ENCODE measurements at places on chromosomes 3 and 15. TPM values are rescaled to one million over a fixed set of nuclear protein-coding genes. Genes with fewer than 3 reads are reported as not detected.

DNA sequence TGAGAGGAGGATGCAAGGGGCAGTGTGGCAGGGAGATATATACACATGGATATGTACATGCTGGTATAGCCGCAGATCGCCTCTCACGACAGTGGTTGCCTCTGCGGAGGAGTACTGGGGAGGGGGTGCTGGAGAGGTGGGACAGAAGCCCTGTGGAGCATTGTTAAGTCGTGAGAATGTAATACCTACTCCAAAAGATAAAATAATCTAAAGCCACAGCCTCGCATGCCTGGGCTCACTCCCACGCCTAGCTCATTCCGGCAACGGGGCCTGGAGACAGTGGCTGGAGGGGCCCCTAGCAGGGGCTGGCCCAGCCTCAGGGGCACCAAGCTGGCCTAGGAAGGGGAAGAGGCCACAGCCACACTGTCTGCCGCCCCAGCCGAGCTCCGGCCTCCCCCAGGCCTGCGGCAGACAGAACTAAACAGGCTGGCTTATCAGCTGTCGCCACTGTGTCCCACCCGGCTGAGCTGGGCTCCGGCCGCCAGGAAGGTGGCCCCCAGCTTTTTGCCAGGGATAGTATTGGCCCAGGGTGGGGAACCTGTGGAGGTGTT, 65.1 kb upstream of the LCTL start:
- no peak for DNase-seq

ATP13A5 gene
- 0.41 TPM for total RNA-seq

CNTN3 gene
- 50.1 TPM for total RNA-seq

- DNase-seq, result no peak
Measured at GRCh38 chr3:126995254-126995780, 12.4 kb downstream of the PLXNA1 start.

- DNase-seq, result no peak
Measured at GRCh38 chr15:87454860-87455259, 801.7 kb downstream of the NTRK3 start.

GRCh38 chr15:61299075-61299763, 70.1 kb upstream of the RORA start:
- no peak for DNase-seq

TICRR gene
- total RNA-seq, result 1.2 TPM

DNA sequence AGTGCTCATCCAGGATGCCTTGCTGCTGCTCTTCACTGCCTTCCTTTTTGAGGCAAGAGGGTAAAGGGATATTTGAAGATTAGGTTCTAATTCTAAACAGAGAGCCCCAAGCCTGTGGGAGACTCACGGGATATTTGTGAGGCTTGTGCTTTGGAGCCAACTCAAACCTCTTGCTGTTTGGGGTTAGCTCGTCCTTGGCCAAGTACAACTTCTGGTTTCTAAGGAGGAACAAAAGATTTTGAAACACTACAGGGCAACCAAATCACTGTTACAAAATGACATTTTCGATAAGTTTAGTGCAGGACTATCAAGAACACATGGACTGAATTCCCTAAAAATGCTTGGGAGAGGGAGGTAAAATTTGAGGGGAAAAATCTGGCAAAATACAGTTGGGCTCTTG, 190.2 kb downstream of the RORA start:
- DNase-seq, result no peak

- DNase-seq, result no peak
Measured at GRCh38 chr3:123034120-123034519, 6.6 kb upstream of the SEMA5B start.

RASGRP1 gene
- 11.0 TPM for total RNA-seq

GRCh38 chr3:123920383-123920782, 36.3 kb upstream of the MYLK start:
- DNase-seq, result no peak

ZBTB47 gene
- 19.6 TPM for total RNA-seq

- DNase-seq, result no peak
Measured at GRCh38 chr3:1883534-1883933, 215.1 kb upstream of the CNTN4 start.

SUSD5 gene
- 2.0 TPM for total RNA-seq

TUSC7 gene
- not detected for total RNA-seq

GRCh38 chr3:128846486-128846891, 32.9 kb upstream of the ACAD9 start:
- DNase-seq, result no peak

DNA sequence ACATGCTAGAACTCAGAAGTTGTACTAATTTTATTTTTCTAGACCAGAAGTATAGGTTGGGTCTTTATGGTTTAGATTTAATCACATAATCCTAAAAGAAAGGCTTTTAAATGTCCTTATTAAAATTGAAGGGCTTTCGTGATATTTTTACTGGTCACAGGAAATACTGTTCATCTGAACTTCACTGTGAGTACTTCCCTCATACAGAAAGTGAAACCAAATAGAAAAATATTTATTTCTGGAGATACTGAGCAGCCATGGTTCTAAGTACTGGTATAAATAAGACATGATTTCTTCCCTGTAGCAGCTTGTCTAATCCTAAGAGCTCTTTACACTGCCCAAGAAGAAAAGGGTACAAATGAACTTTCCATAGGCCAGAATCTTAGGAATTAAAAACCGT, 2.0 kb downstream of the SNRK start:
- no peak for DNase-seq

GRCh38 chr3:28859897-28860296, 421.0 kb upstream of the RBMS3 start:
- no peak for DNase-seq

GRCh38 chr15:50365971-50366370, 11.0 kb upstream of the GABPB1 start:
- no peak for DNase-seq

- no peak for DNase-seq
Measured at GRCh38 chr15:61327019-61327631, 98.0 kb upstream of the RORA start.

PRRT3 gene
- 4.1 TPM for total RNA-seq

KCNMB2 gene
- 15.1 TPM for total RNA-seq

DNA sequence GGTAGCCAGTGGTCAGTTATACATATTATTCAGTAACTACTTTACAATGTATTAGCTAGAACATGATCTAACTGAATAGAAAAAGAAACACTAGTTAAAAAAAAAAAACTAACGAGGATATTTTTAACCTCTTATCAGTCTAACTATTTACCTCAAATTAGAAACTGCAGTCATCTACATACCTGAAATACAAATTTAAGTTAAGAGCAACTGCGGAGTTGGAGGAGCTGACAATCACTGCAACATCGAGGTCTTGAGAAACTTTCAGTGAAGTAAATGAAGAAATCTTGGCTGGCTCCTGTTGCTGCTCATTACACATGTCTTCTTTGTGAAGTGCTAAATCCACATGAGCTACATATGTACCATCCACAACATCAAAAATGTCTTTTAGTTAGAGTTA, 6.5 kb downstream of the SPG11 start:
- no peak for DNase-seq

GRCh38 chr3:100546020-100546744, 53.8 kb downstream of the TMEM45A start:
- DNase-seq, result no peak

DNA sequence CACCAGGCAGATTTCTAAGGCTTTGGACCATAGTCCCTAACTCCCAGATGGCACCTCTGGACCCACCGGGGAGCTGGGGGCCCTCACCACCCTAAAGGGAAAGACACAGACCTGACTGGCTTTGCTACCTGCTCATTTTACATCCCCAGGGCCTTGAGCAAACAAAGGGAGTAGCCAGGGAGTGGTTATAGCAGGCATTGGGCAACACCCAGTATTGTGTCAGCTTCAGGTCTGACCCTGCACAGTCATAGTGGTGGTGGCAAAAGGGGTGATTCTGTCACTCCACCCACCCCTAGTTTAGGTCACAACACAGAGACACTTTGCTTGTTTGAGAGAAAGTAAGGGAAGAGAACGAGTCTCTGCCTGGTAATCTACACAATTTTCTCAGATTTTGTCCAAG, 352.5 kb downstream of the DIPK2A start:
- no peak for DNase-seq

GRCh38 chr3:112514527-112515128, 15.4 kb upstream of the BTLA start:
- no peak for DNase-seq

CPNE4 gene
- 14.7 TPM for total RNA-seq

DNA sequence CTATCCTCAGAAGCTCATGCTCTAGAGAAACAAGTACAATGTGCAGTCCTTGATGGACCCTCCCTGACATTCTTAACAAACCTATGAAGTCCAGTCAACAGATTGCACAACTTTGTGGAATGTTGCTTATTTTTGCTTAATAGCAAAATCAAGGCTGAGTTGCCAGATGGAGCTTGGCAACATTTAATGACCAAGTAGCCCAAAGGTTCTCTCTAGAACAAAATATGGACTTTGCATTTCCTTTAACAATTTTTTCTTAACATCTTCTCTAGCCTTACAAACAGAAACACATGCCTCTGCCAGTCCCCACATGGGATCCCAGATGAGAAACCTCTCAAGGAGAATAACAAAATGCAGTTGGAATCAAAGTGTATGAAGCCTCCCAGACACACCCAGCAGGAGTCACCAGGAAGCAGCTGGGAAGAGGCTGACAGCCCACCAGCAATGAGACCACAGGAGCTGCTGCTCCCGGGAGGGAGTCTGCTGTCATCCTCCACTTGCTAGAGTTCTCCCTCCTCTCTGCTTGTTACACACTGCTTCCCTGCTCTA, 422.5 kb upstream of the CDIN1 start:
- no peak for DNase-seq

PLA2G4E gene
- total RNA-seq, result not detected

GRCh38 chr15:79570004-79570403, 137.9 kb downstream of the MINAR1 start:
- no peak for DNase-seq

UROC1 gene
- total RNA-seq, result not detected

LMOD3 gene
- 0.41 TPM for total RNA-seq

- no peak for DNase-seq
Measured at GRCh38 chr3:58584690-58585004, 7.5 kb upstream of the FAM107A start.

DNA sequence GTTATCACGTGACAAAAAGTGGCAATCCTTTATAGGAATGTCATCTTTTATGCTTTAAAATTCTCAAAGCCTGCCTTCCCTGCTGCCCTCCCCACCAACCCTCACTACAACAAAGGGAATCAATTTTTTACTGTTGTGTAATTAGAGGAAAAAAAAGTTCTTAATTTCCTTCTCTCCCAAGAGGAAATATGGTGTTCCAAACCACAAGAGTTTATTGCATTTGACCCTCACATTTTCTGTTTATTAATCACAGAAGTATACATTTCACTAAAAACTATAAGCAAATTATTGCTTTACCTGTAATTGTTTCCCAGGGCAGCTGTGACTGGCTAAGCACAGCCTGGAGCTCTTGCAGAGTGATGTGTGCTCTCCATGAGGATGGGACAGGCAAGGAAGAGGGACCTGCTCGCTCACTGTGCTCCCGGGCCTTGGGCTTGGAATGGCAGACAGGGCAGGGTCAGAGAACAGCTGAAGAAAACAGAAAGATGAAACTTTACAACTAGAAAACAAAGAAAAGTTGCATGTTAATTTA, 31.3 kb upstream of the ATP10A start:
- DNase-seq, result no peak

- DNase-seq, result no peak
Measured at GRCh38 chr15:41873711-41874110, 20.1 kb downstream of the SPTBN5 start.

DNA sequence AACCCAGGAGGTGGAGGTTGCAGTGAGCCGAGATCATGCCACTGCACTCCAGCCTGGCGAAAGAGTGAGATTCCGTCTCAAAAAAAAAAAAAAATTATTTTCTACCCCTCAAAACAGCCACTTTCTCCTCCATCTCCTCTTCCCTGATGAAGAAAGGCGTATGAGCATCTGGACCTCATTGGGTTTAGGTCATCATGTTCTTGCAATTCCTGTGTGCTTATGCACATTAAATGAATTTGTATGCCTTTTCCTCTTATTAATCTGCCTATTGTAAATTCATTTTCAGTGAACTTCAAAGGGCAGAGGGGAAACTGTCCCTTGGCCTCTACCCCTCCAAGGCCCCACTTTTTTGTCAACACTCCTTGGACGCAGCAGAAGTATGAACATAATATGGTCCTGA, 117.8 kb downstream of the RPLP1 start:
- no peak for DNase-seq

DNA sequence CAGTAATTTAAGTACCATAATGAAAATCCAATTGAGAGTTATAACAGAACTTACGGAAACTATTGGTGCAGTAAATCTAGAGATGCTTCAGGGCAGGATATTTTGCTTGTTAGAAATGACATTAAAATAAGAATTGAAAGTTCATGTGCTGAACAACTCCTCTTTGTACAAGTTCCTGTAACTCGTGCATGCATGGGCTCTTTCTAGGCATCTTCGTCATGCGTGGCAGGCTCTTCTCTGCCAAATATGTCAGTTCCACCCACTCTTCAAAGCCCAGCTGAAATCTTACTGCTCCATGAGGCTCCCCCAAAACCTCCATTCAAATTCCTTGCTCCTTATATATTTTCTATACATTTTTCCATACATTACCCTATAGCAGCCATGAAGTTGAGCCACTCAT, 48.7 kb downstream of the FBN1 start:
- DNase-seq, result no peak

DNA sequence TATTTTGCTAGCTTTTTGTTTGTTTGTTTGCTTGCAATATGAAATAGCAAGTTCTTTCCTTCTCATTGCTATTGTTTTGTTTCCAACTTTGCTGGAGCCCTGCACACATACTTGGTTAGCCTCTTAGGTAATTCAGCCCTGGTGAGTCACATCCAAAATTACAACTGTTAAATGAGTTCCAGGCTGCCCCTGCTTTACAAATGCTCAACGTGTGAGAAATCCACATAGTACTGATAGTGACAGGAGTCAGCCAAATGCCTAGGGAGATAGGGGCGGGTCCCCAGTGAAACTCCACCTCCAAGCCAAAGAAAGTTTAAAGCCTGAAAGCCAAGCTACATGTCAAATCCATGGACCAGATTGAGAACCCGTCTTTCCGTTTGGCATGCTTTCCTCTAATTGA, 81.3 kb upstream of the RNF7 start:
- DNase-seq, result no peak

- DNase-seq, result no peak
Measured at GRCh38 chr3:189941679-189942078, 179.0 kb downstream of the P3H2 start.

GRCh38 chr3:192772240-192772894, 45.0 kb upstream of the FGF12 start:
- DNase-seq, result no peak

- DNase-seq, result no peak
Measured at GRCh38 chr15:38547255-38547997, 17.2 kb downstream of the RASGRP1 start.

DNA sequence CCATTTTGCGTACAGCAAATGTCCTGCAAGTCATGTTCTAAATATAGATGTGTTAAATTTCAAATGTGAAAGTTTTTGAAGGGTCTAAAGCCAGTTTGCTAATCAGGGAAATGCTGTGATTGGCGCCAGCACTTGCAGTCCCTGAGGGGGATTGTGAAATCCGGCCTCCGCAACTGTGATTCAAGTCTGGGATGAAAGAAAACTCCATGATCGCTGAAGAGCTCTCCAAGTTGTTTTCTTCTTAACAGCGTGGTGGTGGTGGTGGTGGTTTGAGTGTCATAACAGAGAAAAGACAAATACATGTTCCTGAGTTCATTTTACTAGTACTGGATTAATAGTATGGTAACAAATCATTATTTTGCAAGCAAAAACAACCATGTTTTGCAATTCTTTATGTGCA, 51.8 kb downstream of the MITF start:
- DNase-seq, result no peak

GRCh38 chr3:188196232-188196990, 42.5 kb downstream of the LPP start:
- DNase-seq, result no peak

OR5H15 gene
- not detected for total RNA-seq

ZDHHC19 gene
- total RNA-seq, result not detected

GRCh38 chr3:115633467-115633866, 10.2 kb downstream of the GAP43 start:
- DNase-seq, result no peak
